ENCODE measurements at places on chromosomes 5 and 9.
A peak's percentile ranks its signal among the peaks of the same experiment; 100 is the strongest.

DNA sequence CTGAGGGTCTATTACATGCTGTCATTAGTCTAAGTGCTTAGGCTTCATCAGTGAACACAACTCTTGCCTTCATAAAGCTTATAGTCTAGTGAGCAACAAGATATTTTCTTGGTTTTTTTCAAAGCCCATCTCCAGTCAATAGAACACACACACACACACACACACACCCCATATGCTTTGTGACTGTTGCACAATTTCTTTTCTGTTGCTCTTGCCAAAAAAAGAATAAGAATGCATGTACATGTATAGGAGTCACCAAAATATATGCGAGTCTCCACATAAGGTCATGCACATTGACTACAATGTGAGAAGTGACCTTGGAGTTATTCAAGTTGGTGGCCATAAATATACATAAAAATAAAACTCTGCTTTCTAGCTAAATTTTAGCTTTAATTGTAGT lies 351.5 kb upstream of the TLE4 start:
- no peak for DNase-seq

- DNase-seq: no peak
Measured at GRCh38 chr9:126383406-126384046, 56.9 kb downstream of the MVB12B start.

- DNase-seq: no peak
Measured at GRCh38 chr5:38463634-38464521, 92.6 kb downstream of the LIFR start.

DNA sequence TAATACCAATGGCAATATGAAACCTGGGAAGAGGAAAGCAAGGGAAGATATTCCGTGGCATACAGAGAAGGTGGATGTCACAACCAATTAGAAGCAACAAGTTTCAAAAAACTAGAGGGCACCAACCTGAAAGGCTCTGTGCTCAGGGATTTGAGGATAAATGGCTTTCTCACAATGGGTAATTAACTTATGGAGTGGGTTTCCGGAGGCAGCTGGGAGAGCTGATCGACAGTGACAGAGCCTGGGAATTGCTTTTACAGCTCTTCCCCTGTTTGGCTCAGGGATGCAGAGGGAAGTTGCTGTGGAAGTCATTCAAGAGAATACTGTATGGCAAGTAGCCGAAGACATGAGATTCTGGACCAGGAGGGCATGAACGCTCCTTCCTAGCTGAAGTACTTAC lies 237.0 kb downstream of the KIF4B start:
- no peak for DNase-seq

DNA sequence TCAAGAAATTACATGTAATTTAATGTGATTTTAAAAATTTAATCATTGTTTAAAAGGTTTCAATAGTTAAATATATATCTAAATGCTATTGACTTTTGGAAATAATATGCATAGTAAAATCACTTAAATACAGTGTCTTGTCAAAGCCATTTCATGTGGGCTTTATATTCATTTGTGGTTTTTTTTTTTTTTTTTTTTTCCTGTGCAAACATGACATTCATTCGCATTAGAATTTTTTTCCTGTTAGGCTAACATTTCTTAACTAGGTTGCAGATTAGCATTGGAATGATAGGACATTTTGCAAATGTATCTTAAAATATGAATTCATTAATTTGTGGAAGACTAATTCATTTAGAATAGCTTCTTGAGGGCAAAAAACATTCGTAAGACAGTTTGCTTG lies 149.8 kb downstream of the PBX3 start:
- DNase-seq: no peak

DNA sequence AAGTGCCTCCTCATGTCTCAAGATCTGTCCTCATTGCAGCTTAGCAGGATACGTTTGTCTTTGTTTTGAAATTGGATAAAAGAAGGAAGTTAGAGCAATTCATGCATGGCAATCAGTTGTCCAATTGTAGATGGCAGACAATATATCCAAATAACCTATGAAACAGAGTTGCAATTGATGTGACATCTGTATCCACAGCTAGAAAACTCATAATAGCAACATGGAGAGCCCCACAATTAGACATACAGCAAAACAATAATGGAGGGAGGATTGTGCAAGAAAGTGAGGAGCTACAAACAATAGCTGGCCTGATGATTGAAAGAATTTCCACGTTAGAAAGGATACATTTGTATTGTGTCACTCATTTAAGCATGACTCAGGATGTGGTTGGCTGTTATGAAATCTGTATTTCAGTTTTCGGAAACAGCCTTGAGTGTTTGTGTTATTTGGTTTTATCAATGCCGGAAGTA lies 132.0 kb downstream of the FAM174A start:
- DNase-seq: no peak

DNA sequence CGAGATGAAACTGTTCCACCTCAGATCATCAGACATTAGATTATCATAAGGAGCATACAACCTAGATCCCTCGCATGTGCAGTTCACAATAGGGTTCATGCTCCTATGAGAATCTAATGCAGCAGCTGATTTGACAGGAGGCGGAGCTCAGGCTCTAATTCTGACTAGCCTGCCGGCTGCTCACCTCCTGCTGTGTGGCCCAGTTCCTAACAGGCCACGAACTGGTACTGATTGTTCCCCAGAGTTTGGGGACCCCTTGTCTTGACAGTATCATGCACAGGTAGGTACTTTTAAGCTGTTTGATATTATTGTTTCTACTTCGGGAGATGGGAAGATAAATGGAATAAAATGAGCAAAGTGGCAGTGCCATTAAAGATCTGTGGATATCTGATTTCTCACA lies 66.9 kb downstream of the ZCCHC7 start:
- DNase-seq: peak; percentile 5

DNA sequence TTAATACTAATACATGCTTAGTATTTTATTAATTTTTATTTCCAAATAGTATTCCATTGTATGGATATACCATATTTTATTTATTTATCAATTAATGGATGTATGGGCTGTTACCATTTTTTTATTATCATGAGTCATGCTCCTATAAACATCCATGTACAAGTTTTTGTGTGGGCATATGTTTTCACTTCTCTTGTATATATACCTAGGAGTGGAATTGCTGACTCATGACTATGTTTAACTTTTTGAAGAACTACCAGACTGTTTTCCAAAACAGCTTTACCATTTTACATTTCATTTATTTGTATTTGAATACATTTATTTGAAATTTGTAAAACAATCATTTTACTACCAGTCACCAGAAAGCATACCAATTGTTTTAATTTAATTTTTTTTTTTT lies 14.1 kb upstream of the LRRC19 start:
- DNase-seq: no peak

DNA sequence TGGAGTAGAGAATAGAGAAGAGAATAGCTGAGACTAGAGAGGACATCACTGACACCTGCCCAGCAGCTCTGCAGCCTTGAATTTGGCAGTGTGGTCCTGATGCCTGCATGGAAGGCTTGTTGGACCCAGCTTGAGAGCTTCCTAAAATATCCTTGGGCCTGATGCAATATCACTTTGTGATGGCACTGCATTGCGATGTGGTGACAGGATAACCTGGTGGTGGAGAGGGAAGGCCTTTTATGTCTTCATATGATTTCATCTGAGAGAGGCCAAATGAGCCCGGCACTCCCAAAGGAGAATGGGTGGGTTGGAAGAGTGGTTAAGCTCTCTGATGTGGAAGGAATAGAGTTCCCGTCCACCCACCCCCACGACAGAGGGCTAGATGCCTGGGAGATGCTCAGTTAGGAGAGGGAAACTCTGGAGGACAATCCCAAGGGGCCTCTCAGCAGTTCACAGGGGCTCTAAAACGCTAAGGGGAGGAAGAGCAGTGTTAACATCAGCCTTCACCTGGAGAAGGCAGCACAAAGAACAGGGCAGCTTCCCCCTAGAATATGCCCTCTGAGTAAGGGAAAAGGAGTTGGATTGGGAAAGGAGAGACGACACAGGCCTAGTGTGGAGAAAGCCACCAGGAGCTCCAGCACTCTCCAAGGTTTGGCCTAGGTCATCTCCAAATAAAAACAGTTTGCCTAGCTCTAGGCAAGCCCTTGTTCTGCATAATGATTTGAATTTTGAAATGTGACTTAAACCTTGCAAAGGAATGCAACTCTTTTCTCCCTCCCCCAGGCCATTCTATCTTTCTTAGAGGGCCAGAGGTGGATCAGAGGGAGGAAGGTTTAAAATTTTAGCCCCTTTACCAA lies 99.8 kb upstream of the SSBP2 start:
- DNase-seq: no peak

- no peak for DNase-seq
Measured at GRCh38 chr9:124453586-124454191, 3.4 kb downstream of the ADGRD2 start.

DNA sequence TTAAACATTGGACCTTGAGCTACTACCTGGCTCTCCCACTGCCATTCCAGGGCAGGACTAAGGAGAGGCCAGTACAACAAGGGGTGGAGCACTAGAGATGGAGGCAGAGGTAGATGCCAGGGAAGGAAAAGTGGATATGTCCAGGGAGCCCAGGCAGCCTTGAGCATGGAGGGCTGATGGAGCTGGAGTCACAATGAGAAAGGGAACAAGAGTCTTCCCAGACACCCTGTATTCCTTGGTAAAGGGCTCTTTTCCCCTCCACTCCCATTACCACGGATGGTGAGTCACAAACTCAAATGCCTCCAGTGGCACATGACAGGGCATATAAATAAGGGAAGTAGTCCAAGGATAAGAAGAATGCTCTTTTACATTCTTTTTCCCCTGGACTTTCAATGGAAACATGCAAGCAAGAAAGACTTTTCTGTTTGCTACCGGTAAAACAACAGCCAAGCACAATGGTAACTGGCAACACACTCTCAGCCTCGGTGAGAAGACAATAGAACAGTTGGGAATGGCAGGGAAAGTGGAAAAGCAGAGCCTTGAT lies 16.7 kb downstream of the ERAP1 start:
- DNase-seq: no peak

DNA sequence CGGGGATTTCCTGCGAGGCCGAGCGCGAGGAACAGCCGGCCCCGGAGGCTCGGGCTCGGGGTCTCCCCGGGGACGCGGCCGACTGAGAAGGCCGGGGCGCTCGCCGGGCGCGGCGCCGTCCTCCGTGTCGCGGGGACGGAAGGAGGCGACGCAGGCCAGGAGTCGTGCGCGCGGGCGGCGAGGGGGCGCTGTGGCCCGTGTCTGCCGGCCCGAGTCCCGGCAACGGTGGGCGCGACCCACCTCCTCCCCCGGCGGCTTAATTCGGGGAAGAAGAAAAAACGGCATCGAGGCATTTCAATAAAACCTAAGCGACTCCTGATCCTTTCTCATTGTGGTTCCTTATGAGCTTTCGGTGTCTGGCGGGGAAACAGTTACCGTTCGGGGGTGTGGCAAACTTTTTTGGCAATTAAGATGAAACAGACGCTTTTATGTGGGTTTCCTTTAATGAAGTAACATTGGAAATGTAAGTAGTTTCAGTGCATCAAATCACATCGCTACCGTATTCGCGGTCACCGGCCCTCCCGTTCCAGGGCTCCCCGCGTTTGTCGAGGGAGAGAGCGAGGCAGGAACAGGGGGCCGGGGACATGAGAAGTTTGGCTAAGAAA lies 3.7 kb upstream of the IRX2 start:
- no peak for DNase-seq

- no peak for DNase-seq
Measured at GRCh38 chr9:36956908-36957307, 77.2 kb downstream of the PAX5 start.

- no peak for DNase-seq
Measured at GRCh38 chr9:103802068-103802467, 292.0 kb upstream of the SMC2 start.

DNA sequence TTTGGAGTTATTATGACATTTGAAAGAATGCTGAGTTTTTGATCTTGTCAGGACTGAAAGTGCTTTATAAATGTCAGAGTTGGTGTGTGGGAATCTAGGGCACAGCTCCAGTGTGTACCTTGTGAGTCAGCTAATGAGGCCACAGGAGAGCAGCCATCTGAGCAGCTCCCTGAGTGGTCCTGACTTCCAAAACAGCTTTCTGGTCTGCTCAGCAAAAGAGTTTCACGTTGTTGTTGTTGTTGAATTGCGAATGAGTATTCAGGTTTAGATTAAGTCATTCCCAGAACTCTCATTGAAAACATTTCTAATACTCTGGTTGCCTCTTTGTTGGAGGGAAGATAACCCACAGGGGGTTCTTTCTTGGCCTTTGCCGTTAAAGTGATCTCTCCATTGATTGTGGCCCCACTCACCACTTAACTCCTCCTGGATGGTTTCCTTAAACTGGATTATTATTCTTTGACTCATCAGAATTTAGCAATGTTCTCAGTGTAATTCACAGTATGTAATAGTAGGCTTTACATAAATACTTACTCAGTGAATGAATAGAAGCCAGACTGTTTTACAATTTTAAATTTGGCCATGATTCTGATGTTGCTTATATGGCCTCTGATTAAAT lies 125.1 kb upstream of the SGCD start:
- DNase-seq: no peak

GRCh38 chr5:35617435-35618303 lies at the start of gene SPEF2:
TSS of gene SPEF2 (plus strand) at chr5:35617863. CDS start at chr5:35617998, 135 bp downstream.
- DNase-seq: peak; percentile 84

GRCh38 chr9:116382053-116382452 lies 228.5 kb downstream of the PAPPA start:
- DNase-seq: no peak

GRCh38 chr9:128191406-128192046 lies at the start of gene CIZ1:
TSS of gene CIZ1 (minus strand) at chr9:128191572. CDS start at chr9:128190857, 715 bp downstream.
- DNase-seq: peak; percentile 66

DNA sequence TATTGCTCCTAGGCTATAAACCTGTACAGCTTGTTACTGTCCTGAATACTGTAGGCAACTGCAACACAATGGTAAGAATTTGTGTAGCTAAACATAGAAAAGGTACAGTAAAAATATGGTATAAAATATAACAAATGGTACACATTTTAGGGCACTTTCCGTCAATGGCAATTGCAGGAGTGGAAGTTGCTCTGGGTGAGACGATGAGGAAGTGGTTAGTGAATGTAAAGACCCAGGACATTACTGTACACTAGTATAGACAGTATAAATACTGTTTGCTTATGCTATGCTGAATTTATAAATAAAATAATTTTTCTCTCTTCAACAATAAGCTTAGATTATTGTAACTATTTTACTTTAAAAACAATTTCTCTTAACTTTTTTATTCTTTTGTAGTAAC lies 15.6 kb upstream of the ADRB2 start:
- no peak for DNase-seq

GRCh38 chr5:75051217-75051751 lies 1.1 kb downstream of the GCNT4 start:
- DNase-seq: peak; percentile 35

DNA sequence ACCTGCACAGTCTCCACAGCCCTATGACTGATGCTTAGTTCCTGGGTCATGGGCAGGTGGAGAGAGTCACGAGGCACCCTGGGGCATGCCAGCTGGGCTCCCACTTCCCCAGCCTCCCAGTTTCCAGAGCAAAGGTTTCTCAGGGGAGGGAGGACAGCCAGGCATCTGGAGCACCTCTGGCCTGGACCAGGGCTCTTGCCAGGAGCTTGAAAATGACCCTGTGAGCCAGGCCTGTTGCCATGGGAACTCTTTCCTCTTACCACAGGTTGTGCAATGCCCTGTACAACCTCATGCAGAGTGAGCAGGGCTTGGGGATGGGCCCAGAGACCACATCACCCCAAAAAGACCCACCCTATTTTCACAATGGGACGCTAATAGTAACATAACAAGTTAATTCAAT lies 113.1 kb downstream of the PSD2 start:
- no peak for DNase-seq

Data from stimulated activated CD4-positive, alpha-beta T cell treated with anti-CD3 and anti-CD28 coated beads, Interleukin-1b, Interleukin-23, amount 100 ng/mL, for 48 hours (primary cell).